Motor neuron (in vitro differentiated cells): ENCODE measurements at places on chromosomes 7 and 10. TPM values are rescaled to one million over a fixed set of nuclear protein-coding genes. Genes with fewer than 3 reads are reported as not detected.

Gene GHRHR
- 1.5 and 4.9 TPM in 2 replicates for total RNA-seq

Gene DNAJB12
- total RNA-seq: 26.2 and 28.9 TPM in 2 replicates

Gene ETV1
- 16.0 and 18.4 TPM in 2 replicates for total RNA-seq

Gene MSMB
- not detected in 2 replicates for total RNA-seq

Gene FLNC
- 1.7 and 3.4 TPM in 2 replicates for total RNA-seq

Gene C10orf95
- total RNA-seq: 0.81 and 1.4 TPM in 2 replicates

Gene SSMEM1
- not detected in 2 replicates for total RNA-seq

Gene LRRD1
- 0.40 and 1.1 TPM in 2 replicates for total RNA-seq

Gene POLR2J2
- total RNA-seq: 0.87 and 1.0 TPM in 2 replicates

Gene PPP1R3C
- total RNA-seq: 19.0 and 19.8 TPM in 2 replicates

Gene ZNF316
- 16.8 and 18.7 TPM in 2 replicates for total RNA-seq

Gene FGF8
- not detected in 2 replicates for total RNA-seq

Gene ZYX
- 64.7 and 103 TPM in 2 replicates for total RNA-seq

Gene UCMA
- total RNA-seq: not detected in 2 replicates

Gene ACTL6B
- total RNA-seq: 26.6 and 29.4 TPM in 2 replicates

Gene TRPV5
- not detected in 2 replicates for total RNA-seq

Gene NKX1-2
- 2.6 TPM in 2 replicates for total RNA-seq

Gene ANKRD22
- not detected in 2 replicates for total RNA-seq

Gene VAX1
- total RNA-seq: 0.43 and 0.56 TPM in 2 replicates

Gene TM9SF3
- 116 and 127 TPM in 2 replicates for total RNA-seq

Gene CLDN3
- total RNA-seq: not detected in 2 replicates

Gene ADARB2
- total RNA-seq: 0.83 and 1.4 TPM in 2 replicates

Gene FGFBP3
- 51.9 and 52.3 TPM in 2 replicates for total RNA-seq

Gene NUTM2D
- total RNA-seq: 8.5 and 9.7 TPM in 2 replicates

Gene SRRM3
- total RNA-seq: 9.0 and 10.7 TPM in 2 replicates

Gene FZD8
- total RNA-seq: 3.1 and 3.6 TPM in 2 replicates

Gene H2BK1
- not detected in 2 replicates for total RNA-seq

Gene LIPJ
- 0.31 TPM in 1 of 2 replicates, not detected in the other for total RNA-seq

Gene MTPN
- 101 TPM in 2 replicates for total RNA-seq

Gene HOXA11
- 0.39 and 0.43 TPM in 2 replicates for total RNA-seq

Gene KLF14
- 0.21 TPM in 1 of 2 replicates, not detected in the other for total RNA-seq

Gene PNLIPRP2
- not detected in 2 replicates for total RNA-seq

Gene SFRP4
- 72.2 and 95.4 TPM in 2 replicates for total RNA-seq

Gene TLX1
- total RNA-seq: 0.05 and 0.19 TPM in 2 replicates

Gene RBP3
- 0.23 and 0.24 TPM in 2 replicates for total RNA-seq

Gene GIMAP8
- total RNA-seq: 0.08 and 0.14 TPM in 2 replicates

Gene ATOH7
- total RNA-seq: 0.46 and 0.75 TPM in 2 replicates

Gene PRSS2
- total RNA-seq: not detected in 2 replicates

Gene DENND2A
- total RNA-seq: 23.3 and 23.9 TPM in 2 replicates

Gene NODAL
- total RNA-seq: 0.93 and 1.2 TPM in 2 replicates

Gene NPFFR1
- 0.10 and 0.11 TPM in 2 replicates for total RNA-seq
